ENCODE measurements at places on chromosomes 12 and 14.

- DNase-seq: no peak
Measured at GRCh38 chr12:67415473-67415872, 146.3 kb downstream of the CAND1 start.

DNA sequence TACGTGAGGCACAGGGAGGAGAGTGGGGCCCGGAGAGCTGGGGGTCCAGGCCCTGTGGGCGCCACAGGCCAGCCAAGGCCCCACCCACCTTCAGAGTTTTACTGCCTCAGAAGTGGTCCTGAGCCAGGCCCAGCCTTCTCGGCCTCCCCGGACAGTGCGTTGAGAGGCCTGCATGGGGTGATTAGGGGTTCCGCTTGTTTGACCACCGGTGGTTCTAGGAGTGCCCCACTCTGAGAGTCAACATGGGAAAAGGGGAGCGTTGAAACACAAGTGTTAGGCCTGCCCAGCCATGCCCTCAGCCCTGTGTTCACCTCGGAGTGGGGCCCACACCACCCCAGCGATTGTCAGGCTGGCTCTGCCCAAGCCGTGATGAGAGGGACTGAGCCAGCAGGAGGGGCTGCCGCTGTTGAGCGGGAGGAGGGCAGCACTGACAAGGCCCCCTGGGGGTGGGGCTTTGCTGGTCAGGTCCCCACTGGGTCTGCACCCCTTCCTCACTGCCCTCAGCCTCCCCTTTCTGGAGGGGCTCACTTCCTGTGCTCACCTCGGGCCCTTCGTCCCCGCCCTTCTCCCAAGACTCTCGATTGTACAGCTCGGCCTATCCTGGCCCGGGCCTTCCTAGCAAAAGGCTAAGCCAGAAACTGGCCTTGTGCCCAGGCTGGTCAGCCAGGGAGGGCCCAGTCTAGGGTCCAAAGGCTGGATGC, 4.8 kb downstream of the CKB start:
- DNase-seq: no peak

GRCh38 chr12:47744005-47744651, 14.6 kb downstream of the RAPGEF3 start:
- DNase-seq: no peak

DNA sequence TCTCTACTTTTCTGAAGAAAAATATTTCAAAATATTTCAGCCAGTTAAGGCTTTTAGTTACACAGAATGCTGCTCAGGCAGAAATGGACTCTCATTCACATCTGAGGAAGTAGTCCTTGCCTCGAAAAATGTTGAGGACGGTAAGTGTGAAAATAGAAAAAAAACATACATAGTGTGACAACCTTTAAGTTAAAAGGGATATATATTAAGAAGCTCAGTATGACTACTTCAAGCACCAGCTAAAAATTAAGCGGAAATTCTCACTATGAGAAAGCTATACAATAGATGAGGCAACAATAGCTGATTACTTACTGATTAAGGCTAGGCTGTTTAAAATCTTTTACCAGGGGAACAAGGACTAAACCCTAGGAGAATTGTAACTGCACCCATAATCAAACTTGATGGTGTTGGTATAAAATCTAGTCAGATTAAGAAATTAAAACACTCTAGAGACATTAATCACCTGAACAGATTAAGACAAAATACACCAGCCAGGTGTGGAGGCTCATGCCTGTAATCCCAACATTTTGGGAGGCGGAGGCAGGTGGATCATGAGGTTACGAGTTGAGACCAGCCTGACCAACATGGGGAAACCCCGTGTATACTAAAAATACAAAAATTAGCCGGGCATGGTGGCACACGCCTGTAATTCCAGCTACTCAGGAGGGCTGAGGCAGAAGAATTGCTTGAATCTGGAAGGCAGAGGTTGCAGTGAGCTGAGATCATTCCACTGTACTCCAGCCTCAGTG, 53.9 kb downstream of the HNRNPC start:
- no peak for DNase-seq

- peak; percentile 67 for DNase-seq
Measured at GRCh38 chr12:460261-461230, 807 bp downstream of the B4GALNT3 start.

DNA sequence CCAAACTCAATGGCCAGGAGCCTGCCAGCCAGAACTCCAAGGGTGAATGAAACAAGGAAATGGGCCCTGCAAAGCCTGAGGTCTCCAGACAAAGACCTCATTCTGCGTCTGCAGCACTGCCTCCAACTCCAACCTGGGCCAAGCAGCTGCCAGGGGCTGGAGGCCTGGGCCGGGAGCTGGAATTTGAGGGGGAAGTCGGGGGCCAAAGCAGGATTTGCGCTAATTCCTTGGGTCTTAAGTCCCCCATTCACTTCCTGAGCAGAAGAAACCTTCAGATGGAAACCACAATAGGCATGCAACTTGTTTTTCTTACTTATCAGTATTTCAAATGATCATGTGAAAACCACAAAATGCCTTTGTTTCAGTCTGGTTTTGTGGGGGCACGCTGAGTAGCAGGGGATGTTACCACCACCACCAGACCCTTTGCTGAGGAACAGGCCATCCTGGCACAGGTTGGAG, 23.0 kb upstream of the TC2N start:
- no peak for DNase-seq

GRCh38 chr14:100679707-100680438, 46.8 kb upstream of the DLK1 start:
- DNase-seq: peak; percentile 84

Data from sciatic nerve (tissue), 2 donors.